Muscle of leg (tissue), 16 donors: ENCODE measurements at places on chromosomes 11 and 22.

DNA sequence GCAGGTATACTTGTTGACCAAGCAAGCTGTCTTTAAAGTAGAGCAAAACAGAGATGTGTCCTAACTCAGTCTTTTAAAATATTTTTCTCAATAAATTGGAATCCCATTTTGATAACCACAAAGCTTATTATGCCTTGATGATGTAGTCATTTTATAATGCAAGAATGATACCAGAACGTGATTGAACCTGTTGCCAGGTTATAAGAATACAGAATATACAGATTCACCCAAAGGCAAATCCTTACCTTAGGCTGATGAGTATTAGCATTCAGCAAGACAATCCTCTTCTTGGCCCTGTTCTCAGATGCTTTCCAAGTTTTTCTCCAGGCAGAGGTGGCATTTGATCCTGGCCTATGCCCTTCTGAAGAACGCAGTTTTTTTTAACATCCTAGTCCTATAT lies 76.1 kb downstream of the PPFIBP2 start:
- no peak for DNase-seq

- DNase-seq: no peak
Observed at GRCh38 chr11:67434395-67434881, 3.0 kb downstream of the PTPRCAP start.

DNA sequence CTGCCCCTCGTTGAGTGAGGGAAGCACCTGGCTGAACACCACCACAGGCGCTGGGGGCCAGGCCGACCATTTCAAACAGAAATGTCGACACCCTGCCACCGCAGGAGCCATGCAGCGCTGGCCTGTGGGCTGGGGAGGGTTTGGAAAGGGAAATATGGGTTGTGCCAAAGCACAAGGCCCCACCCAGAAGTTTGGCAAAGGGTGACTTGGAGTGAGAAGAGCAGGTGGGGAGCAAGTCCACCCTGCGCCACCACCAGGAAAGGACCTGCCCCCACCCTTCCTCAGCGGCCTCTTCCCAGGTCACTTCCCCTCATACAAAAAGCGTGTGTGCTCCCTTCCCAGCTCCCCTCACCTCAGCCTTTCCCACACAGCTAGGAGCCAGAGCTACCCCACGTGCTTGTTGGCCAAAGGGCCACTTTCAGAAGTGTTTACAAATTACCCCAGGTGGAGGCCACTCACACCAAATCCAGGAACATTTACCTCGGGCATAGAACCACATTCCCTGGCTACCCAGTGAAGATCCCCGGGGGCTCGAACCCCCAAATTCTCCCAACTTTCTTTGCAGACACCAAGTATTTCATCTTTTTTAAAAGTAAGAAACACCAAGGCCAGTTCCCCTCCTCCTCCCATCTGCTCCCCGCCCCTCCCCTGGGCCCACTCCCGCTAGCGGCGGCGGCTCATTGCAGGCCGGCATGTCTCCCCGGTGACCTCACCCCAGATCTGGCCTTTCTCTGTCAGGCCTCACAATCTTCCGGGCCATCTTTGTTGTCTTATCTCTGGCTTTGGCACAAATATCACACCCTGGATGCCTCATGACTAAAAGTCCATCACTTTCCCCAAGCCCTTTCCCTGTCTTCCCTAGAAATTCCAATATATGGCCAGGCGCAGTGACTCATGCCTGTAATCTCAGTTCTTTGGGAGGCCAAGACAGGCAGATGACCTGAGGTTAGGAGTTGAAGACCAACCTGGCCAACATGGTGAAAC lies 20.5 kb upstream of the SCGB1A1 start:
- DNase-seq: peak; percentile 63

GRCh38 chr11:90700789-90701439 lies 478.1 kb upstream of the CHORDC1 start:
- DNase-seq: no peak

DNA sequence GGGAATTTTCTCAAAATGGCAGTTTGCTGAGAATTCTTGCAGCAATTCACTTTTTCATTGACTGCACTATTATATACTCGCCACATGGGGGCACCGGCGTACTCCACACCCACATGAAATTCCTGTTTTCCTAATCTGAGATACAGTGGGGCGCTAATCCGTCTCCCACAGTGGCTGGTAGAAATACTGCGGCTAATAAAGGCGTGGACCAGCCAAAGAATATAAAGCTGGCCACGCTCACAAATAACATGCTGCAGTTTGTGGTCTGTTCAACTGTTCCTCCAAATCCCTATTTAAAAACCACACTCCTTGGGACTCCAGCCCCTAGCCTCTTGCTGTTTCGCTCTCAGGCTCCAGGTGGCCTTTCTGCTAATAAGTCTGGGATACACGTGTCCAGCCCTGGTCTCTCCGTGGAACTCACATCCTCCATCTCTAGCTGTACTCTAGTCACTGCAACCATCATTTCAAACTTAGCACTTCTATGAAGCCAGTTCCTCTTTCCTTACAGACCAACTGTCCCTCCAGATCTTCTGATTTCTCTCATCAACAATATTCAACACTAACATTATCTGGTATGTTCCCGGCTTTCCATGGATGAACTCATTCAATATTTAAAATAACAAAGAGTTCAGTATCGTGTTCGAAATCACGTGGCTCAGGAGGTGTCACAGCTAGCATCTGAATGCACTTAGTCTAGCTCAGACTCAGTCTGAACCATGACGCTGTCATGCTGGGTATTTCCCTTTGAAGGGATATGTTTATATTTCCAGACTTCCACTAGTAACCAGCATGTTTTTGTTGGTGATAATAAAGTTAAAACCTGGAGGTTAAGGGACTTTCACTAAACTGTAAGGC lies 22.0 kb downstream of the TBRG1 start:
- peak; percentile 63 for DNase-seq
